ENCODE measurements at places on chromosomes 6 and 20.

DNA sequence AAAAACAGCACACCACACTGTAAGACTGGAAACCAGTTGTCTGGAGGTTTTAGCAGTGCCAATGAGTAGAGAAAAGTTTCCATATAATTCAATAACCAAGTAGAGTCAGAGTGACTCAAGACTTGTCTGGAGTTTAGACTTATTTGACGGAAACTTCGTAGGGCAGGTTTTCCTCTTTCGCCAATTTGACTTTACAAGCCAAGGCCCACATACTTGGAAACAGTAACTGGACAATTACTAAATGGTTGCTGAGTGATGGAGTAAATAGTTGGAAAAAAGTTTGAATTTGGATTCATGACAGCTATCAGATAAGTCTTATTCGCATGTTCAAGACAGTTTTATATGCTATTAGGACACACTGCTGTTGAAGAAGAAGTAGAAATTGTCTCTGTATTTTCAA, 48.1 kb upstream of the CTAGE9 start:
- DNase-seq, result no peak

- no peak for DNase-seq
Observed at GRCh38 chr20:25459916-25460535, 52.6 kb downstream of the GINS1 start.

GRCh38 chr20:16279320-16279719, 293.9 kb downstream of the KIF16B start:
- DNase-seq, result no peak

GRCh38 chr6:90131125-90131524, 165.5 kb downstream of the BACH2 start:
- DNase-seq, result no peak

- DNase-seq, result no peak
Observed at GRCh38 chr20:63174309-63175037, 41.5 kb downstream of the YTHDF1 start.

DNA sequence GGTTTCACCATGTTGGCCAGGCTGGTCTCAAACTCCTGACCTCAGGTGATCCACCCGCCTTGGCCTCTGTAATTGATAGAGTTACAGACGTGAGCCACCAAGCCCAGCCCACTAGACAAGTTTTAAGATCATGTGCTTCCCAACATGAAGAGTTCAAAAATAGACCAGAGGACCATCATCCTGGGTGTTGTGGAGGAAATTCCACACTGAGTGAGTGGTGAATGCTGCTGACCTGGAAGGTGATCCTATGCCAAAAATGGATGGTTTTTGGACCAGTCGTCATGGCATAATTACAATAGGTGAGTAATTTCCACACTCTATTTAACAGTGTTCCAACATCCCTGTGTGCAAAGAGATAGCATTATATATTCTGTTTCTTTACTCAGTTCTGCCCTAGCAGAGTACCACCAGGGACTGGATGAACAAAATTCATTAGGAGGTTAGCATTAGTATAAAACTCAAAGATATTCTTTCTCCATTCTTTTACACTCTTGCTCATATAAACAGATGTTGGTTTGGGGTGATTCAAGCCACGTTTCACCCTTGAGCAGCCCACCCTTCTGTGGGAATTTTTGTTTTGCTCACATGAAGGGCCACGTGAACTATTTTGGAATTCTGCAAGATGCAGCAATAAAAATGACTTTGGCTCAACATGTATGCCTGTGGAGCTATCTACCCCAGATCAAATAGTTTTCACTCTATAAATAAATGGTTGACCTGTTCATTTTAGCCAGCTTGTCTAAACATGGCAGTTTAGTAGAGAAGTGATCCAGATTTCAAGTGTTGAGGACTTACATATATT, 206.2 kb upstream of the TCF21 start:
- no peak for DNase-seq

DNA sequence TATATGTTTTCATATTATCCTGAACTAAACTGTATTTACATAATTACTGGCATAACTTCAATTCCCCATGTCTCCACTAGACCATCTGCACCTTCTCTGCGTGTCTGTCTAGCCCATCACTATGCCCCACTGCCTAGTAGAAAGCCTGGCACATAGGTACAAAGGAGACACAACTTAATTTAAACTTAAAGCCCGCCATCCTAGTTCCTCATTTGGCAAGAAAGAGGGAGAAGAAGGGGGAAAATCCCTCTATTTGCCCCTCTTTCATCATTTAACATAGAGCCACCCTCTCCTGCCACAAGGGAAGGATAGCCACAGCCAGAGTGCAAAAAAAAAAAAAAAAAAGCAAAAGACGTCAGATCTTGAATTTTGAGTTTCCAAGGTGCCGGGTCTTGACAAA, 1.8 kb downstream of the PKIG start:
- DNase-seq, result no peak

- no peak for DNase-seq
Observed at GRCh38 chr6:43290339-43290904, 7.6 kb upstream of the SLC22A7 start.
